ENCODE measurements at places on chromosomes 11 and 22. TPM values are rescaled to one million over a fixed set of nuclear protein-coding genes. Genes with fewer than 3 reads are reported as not detected.

DNA sequence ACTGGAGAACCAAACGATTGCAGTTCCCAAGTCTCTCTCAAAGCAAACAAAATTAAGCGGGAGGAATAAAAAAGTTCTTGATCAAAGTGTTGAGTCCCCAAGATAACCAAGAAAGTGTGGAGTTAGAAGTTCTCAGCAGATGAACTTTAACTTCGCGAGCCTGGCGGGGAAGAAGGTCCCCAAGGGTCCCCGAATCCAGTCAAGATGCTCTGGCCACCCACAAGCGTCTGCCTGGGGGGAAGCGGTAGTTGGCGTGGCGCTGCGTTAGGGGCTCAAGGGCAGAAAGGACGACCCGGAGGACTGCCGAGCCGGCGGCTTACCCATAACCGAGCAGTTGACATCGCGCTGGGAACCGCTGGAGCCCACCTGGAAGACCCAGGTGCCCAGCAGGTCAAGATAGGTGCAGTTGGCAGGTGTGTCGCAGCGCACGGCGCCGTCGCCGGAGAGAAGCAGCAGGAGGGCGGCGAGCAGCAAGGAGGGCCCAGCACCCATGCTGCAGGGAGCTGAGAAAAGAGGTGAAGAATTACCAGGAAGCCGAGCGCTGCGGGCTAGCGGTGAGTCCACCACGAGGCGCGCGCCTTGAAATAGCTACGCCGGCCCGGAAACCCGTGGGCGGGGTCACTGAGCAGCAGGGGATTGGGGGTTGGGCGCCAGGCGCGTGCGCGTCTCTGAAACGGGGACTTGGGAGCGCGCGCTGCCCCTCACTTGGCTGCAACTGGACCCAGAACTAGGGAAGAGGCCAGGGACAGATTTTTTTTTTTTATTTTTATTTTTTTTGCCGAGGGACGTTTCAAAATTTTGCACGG is at the start of gene CTSC:
Gene CTSC (minus strand): TSS at position 556 of the 806 bp plus-strand sequence. CDS start 64 bp downstream, at position 492.
- peak; percentile 98 for DNase-seq
- H3K36me3 ChIP-seq, result no peaks in the 10 kb centered on the region
- H3K27me3 ChIP-seq, result no peaks in the 10 kb centered on the region
- H3K4me1 ChIP-seq, result peaks cover 4% of the 10 kb centered on the region

DNA sequence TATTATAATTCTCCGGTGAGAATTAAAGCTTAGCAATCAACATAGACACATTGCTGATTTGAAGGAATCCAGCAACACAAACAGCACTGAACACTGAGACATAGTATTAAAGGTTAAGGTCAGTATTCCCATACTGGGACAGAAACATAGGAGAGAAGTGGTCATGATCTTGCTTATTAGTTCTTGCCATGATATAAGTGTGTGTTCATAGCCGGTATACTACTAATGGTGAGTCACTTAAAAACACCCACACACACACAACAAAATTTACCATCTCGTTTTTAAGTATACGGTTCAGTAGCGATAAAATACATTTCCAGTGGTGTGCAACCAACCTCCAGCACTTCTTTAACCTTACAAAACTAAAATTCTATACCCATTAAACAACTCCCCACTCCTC is 96.3 kb downstream of the C11orf65 start:
- H3K27me3 ChIP-seq, result no peaks in the 10 kb centered on the region
- no peak for DNase-seq
- H3K27ac ChIP-seq, result no peak overlapping the region
- H3K4me1 ChIP-seq, result no peaks in the 10 kb centered on the region
- no peak overlapping the region for H3K4me3 ChIP-seq
- no peaks in the 10 kb centered on the region for H3K36me3 ChIP-seq

TSKU gene
- total RNA-seq, result 17.1 TPM

BAD gene
- 88.7 TPM for total RNA-seq

Measured in testis (tissue), 5 donors.